ENCODE measurements at places on chromosomes 3 and 15.

- no peak for DNase-seq
Measured at GRCh38 chr3:114552527-114552812, 258.6 kb downstream of the TIGIT start.

DNA sequence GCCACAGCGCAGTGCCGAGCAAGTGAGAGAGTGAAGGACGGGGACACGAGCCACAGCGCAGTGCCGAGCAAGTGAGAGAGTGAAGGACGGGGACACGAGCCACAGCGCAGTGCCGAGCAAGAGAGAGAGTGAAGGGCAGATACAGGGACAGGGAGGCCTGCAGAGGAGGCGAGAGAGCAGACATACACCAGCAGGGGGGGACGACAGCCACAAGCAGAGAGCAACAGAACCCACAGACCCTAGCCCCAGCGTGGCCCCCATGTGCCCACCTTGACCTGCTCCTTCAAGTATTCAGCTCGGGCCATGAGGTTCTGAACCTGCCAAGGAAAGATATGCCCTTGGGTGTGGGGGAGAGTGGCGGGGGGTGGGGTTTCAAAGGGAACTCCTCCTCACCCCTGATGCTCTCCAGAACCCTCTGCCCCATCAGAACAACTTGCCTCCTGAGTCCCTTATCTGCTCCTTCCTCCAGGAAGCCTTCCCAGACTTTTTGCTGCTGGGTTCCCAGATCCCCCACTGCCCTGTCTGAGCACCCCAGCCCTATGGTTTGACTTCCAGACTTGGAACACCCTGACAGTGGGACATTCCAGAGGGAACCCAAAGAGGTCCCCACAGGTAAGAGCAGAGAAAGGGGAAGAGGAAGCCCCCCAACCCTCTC, 5.3 kb downstream of the ULK3 start:
- no peak for DNase-seq

- no peak for DNase-seq
Measured at GRCh38 chr3:16179771-16180736, 5.6 kb downstream of the GALNT15 start.

DNA sequence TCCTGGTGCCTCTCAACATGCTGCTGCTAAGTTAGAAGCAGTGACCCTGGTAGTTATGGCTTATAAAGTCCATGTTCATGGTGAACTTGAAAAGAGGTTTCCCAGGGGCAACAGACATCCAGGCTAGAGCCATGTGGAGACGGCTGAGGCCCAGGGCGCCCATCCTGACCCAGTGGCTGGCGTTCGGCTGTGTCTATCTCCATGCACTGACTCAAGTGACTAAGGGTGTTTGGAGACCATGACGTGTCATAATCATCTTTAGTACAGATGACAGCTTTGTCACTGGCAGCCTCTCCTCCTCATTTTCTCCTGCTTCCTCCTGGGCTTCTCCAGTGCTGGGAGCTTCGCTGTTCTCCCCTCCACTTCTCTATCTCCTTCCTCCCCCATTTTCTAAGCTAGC, 287.4 kb upstream of the LYSMD4 start:
- no peak for DNase-seq

DNA sequence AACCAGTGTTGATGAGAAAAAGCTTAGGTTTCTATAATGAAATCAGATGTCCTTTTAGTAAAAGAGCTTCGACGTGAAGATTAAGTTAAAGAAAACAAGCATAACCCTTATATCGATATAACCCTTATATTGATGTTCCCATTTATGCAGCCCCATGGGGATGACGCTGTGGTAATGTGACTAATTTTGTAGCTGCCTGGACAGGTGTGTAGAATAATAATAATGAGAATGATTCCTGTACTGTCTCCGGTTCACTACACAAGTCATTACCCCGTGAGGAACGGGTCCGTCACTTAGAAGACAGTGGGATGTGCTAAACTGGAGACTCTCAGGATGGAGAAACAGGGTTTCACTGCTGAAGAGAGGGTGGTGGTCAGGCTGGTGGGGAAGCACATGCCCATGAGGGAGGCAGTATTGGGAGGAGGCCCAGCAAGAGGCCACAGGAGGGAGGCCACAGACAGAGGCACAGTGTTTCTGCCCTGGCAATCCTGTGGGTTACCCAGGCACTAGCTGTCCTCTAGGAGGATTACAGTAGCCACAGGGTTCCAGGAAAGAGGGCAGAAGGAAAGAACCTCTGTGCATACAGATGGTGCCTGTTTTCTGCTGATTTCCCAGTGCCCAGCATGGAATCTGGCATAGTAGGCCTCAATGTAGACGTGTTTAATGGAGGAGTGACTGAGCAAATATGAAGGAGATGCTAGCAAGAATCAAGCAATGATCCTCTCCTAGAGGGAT, 191.1 kb upstream of the TSC22D2 start:
- no peak for DNase-seq

- DNase-seq, result no peak
Measured at GRCh38 chr3:25130724-25131520, 297.1 kb upstream of the RARB start.

GRCh38 chr3:56761887-56762651, 39.7 kb downstream of the ARHGEF3 start:
- DNase-seq, result no peak

DNA sequence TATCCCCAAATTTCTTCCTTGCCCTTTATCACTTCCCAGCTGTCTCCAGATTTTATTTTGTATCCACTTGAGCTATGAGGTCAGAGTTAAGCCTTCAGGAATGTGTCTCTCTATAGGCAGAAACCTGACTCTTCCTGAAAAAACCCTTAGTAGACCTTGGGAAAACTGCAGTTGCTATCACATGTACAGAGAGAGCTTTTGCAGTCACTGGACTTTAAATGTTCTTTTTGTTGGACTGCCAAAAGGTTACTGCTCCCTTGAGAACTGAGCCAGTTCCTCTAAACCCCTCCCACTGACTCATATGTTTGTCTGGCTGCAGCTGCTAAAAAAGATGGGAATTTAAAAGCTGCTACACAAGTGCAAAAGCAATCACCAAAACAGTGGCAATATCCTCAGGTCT, 169.1 kb upstream of the CCDC54 start:
- DNase-seq, result peak; percentile 60

DNA sequence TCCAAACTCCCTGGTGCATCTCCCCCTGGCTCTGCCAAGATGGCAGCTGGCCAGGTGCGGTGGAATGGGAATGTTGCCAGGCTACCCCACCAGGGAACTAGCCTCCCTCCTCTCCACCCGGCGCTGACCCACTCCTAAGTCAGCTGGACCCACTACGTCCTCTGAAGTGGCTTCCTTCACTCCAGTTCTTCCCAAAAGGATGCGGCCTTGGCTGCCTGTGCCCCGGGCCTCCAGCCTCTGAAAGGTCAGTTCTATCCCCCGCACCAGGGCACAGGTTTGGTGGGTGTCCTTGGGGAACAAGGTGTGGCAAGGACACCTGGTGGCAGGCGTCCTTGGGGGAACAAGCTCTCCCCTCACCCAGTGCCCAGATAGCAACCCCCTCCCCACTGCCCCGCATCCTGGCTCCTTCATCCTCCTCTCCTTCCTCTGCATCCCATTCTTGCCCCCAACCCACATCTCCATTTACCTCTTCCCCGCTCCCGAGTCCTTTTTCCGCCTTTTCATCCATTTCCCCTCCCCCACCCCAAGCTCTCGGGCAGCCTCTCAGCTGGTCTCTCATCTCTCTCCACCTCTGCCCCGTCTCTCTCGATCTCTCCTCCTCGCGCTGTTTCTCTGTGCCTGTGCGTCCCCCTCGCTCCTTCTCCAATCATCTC, 54.0 kb downstream of the LHFPL4 start:
- no peak for DNase-seq

DNA sequence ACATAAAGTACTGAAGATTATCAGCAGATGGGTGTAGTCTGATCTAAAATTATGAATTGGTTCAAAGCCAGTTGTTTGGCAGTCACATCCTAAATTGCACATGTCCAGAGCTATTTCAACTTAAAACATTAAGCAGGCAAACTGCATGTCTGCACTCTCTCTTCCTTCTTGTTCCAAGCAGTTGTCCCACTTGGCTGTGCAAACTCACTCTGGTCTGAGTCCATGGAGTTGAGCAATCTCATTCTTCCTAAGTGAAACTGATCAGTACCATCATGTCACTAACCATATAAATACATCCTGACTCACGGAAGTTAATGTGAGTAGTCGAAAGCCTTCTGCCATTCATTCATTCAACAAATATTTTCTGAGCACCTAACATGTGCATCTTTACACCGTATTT, 353.0 kb downstream of the ROBO1 start:
- DNase-seq, result no peak

DNA sequence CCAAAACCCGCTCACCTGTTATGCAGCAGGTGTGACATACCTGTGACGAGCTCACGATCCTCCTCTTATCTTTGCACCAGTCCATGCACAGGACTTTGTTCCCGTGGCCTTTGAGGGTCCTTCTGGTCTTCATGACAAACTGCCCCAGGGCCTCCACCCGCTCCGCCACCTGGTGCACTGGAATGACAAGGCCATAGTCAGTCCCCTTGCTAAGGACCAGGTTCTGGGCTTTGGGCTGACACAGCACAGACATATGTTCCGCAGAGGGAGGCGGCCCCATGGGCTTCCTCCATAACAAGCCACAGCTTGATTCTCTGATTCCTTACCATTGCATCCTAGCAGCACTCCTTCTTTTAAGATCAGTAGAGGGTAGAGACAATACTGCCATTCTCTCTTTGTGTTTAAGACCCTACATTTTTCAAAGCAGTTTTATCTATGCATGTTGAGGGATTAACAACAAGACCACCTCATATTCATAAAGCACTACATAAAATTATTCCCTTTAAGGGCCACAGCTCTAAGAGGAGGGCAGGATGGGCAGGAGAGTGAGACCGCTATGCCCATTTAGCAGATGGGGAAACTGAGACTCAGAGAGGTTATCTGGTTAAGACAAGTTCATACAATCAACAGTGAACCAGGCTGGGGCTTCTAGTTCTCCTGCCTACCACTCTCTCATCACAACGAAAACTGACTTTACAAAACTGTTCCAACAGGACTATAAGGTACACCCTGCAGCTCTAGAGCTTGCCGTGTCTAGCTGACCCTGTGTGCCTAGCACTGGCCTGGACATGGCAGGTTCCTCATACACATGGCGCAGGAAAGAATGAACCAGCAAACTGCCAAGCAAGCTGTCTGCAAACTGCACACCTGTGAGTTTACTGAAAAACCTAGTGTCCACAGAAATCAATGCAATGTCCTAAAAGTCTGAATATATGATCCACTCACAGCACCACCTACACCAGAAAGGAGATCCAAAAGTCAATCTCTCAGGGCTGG, 37.0 kb downstream of the GNB5 start:
- no peak for DNase-seq

GRCh38 chr15:59178151-59178695, 28.4 kb upstream of the LDHAL6B start:
- no peak for DNase-seq

GRCh38 chr3:185933374-185934173, 4.2 kb downstream of the TRA2B start:
- no peak for DNase-seq

DNA sequence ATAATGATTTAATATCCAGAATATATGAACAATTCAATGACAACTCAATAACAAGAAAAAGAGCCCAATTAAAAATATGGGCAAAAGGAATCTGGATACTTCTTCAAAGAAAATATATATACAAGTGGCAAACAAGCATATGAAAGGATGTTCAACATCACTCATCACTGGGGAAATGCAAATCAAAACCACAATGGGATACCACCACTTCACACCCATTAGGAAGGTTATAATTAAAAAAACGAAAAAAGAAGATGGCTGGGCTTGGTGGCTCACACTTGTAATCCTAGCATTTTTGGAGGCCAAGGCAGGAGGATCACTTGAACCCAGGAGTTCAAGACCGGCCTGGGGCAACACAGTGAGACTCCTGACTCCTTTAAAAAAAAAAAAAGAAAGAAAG, 4.1 kb downstream of the CCDC12 start:
- no peak for DNase-seq

DNA sequence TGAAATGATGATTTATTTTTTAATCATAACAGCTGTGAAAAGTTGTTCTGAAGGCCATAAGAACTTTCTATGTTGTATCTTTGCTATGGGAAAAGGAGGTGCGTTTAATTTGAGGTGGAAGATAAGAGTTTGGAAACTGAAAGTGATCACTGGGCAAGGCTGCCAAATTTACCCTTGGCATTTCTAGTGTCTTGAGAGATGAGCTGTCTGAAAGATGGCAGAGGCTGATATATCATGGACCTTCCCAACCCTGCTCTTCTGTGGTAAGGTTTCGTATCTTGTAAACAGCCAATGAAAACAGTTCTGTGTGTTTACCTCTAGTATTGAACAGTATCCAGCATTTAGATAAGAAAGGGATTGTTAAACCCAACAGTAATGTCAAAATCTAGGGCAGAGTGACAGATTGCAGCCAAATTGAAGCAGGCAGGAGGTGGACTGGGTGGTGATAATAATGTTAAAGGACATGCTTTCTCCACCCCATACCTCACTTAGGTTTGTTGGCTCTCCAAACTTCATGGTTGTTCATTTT, 15.8 kb upstream of the NFKBIZ start:
- no peak for DNase-seq

DNA sequence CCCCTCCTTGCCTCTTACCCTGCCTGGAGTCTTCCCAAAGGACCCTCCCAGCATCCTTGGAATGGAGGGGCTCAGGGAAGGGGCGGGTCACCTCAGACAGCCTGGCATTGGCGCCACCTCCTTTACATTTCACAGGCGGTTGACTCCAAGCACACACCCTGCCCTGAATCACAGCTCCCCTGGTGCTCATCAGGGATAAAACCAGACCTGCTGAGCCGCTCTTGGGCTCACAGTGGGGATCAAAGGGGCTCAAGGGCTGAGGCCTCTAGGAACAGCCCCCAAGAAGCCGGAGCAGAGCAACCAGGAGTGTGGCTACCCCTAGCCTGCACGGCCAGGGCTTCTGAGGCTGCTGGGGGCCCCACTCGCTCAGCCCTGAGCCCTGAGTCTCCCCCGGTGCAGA, 16.6 kb downstream of the LINGO1 start:
- no peak for DNase-seq

- DNase-seq, result no peak
Measured at GRCh38 chr15:32837935-32838334, 120.1 kb downstream of the GREM1 start.

- no peak for DNase-seq
Measured at GRCh38 chr3:178086144-178086825, 450.0 kb upstream of the KCNMB2 start.

GRCh38 chr3:52779011-52779836, 1.8 kb downstream of the ITIH1 start:
- no peak for DNase-seq

DNA sequence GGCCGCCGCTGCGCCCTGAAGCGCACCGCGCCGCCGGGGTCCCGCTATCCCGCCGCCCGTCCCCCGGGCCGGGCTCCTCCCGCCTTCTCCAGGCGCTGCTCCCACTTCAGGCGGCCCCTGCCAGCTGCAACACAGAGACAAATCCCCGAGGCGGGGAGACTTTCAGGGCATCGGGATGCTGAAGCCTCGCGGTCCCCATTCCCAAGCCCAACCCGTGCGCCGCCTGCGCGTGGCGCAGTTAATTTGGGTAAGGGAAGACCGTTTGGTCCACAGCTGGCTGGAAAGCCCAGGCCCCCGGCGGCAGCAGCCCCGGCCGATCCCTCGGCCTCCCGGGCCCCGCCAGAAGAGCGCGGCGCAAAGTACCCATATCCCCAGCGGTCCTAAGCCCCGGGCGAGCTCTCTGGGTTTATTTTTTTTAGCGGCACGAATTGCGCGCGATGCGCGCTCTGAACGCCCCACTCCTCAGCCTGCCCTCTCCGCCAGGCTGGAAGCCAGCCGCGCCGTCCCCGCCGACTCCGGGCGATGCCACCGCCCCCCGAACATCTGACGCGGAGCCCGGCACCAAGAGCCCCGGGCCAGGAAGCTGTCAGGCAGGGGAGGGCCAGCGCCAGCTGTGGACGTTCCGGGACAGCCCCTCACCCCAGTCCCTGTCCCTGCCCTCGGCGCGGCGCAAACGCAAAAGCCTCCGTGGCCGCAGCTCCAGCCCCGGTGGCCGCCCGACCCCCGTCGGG, 517 bp downstream of the FBN1 start:
- no peak for DNase-seq
